ENCODE measurements at places on chromosomes 11 and 22.

- no peak for DNase-seq
Measured at GRCh38 chr11:114880442-114880841, 202.1 kb downstream of the NXPE2 start.

GRCh38 chr11:120539667-120540369, 28.3 kb downstream of the GRIK4 start:
- DNase-seq, result peak; percentile 75

DNA sequence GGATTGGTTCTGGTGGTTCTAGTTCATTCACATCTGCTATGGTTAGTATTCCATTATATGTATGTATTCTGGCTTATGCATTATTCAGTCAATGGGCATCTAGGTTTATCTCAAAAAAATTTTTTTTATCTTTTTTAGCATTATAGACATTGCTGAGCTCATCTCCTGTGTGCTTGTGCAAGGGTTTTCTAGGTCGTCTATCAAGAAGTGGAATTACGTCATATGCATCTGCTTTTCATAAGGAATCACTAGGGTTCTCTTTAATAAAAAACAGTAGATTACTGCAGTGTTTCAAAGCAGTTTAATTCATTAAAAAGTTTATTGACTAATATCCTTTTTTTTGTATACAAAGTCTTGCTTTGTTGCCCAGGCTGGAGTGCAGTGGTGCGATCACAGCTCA, 21.3 kb downstream of the TBC1D22A start:
- DNase-seq, result no peak

DNA sequence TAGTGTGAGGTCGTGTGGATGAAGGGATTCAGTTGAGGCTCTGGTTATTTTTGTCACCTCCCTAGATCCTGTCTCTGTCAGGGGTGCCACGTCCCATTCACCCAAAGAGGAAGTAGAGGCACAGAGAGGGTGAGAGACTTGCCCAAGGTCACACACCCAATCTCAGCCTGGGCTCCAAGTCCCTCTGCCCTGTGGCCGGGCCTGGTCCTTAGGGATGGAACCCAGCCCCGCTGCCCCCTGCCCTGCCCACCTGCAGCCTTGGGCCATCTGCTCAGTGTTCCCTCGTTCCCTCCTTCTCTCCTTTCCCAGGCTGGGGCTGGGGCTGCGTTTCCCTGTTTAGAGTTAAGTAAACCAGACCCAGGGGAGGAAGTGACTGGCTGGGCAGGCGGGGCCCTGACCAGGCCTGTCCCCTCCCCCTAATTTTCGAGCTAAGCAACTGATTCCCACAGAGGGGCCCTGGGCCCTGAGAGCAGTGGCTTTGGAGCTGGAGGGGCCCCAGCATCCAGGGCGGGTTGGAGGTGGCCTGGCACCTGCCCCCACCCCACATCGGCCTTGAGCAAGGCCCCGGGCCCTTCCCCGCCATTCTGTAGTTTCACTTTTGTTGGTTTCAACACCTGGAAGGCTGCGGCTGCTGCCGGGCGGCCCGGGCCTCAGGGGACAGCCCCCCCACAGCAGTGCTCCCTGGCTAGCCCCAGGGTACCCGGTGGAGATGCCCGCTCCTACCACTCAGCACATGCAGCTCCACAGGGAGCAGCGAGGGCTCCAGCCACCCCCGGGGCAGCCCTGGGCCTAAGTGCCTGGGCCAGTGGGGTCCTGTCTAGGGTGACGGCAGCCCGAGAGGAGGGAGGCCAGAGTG, 1.5 kb downstream of the TCIRG1 start:
- peak; percentile 19 for DNase-seq

DNA sequence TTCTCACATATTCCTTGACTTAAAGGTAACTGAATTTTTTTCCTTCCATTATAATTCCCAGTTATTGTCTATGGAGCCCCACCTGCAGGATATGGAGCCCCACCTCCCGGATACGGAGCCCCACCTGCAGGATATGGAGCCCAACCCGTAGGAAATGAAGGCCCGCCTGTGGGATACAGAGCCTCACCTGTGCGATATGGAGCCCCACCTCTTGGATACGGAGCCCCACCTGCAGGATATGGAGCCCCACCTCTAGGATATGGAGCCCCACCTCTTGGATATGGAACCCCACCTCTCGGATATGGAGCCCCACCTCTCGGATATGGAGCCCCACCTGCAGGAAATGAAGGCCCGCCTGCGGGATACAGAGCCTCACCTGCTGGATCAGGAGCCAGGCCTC, 28.1 kb downstream of the WBP2NL start:
- no peak for DNase-seq

DNA sequence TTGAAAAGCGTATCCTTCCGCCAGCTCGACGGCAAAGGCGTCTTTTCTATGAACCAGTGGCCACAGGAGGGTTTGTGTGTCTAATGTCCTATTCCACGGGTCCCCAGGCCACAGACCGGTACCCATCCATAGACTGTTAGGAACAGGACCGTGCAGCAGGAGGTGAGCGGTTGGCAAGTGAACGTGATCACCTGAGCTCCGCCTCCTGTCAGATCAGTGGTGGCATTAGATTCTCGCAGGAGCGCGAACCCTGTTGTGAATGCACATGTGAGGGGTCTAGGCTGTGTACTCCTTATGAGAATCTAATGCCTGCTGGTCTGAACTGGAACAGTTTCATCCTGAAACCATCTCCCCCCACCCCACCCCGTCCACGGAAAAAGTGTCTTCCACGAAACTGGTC, 62.7 kb upstream of the KCNQ1OT1 start:
- DNase-seq, result no peak

DNA sequence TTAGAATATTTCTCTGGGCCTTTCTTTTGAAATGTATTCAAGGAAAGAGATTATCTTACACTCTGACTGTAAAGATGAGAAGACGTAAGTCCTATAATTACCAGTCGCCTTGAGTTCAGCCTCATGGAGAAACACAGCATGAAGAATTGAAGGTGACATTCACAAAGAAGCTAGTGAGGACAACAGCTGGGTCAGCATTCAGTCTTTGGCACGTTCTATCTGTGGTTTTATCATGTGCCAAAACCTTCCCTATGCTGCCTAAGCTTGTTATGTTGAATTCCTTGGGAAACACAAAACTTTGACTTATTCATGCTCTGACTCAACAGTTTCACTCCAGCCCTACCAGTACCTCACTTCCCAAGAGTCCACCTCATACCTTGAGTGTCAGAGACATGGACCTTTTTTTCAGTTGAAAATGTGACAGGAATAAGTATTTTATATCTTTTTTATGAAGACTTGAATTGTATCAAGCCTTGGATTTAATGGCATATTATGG, 198.8 kb upstream of the KIRREL3 start:
- DNase-seq, result no peak

- DNase-seq, result no peak
Measured at GRCh38 chr11:57172031-57172430, 9.7 kb upstream of the LRRC55 start.

DNA sequence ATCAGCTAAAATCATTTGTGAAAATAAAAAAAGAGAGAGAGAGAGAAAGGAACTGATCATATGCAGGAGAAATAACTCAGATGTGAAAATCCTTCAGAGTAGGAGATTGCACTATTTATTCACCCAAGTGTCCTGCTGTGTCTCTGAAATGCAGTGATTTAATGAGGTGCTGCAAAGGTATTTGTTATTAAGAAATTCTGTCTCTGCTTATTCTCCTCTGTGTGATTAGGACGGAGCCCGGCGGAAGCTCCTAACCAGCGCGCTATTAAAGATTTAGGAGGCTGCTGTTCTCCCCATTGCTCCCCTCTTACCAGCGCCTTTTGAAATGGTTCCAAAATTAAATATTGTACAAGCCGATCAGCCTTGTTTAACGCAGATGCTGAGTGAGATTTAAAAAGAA, 528.3 kb downstream of the BUD13 start:
- no peak for DNase-seq

GRCh38 chr11:128610721-128611617, 23.6 kb upstream of the ETS1 start:
- no peak for DNase-seq

DNA sequence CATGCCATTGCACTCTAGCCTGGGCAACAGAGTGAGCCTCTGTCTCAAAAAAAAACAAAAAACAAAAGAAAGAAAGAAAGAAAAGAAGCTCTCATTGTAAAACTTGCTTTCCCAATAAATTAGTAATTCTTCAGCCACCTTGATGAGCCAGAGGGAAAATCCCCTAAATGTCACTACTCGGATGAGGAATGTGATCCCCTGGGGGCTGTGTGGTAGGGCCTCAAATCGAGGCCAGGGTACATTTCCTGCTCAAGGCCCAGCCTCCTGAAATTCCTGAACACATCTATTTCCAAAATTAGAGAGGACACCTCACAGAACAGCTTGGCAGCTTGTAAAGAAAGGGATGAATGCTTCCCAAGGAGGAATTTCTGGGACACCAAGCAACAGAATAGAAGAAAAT, 147.1 kb upstream of the SESN3 start:
- no peak for DNase-seq

DNA sequence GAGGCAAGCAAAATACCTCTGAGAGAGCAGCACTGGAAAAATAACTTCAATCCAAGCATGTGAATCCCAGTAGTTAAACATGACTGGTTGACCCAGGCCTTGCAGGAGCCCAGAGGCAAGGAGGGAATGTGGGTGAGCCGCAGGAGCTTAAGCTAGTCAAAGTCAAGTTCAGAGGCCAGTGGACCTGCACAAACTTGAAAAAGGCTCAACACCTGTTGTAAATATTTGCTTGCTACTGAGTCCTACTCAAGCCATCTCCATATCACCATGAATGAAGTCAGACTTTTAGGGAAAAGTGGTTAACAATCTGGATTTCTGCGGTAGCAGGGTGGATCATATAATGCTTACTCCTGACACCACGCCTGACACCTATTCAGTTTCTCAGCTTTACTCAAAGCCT, 4.8 kb upstream of the CAT start:
- no peak for DNase-seq

- DNase-seq, result no peak
Measured at GRCh38 chr11:22456993-22457762, 119.0 kb downstream of the SLC17A6 start.
